ENCODE measurements at places on chromosomes 3 and 15.

GRCh38 chr3:189530822-189531221, 100.4 kb upstream of the TP63 start:
- no peak for DNase-seq

- no peak for DNase-seq
Measured at GRCh38 chr3:194067949-194068362, 68.0 kb upstream of the HES1 start.

DNA sequence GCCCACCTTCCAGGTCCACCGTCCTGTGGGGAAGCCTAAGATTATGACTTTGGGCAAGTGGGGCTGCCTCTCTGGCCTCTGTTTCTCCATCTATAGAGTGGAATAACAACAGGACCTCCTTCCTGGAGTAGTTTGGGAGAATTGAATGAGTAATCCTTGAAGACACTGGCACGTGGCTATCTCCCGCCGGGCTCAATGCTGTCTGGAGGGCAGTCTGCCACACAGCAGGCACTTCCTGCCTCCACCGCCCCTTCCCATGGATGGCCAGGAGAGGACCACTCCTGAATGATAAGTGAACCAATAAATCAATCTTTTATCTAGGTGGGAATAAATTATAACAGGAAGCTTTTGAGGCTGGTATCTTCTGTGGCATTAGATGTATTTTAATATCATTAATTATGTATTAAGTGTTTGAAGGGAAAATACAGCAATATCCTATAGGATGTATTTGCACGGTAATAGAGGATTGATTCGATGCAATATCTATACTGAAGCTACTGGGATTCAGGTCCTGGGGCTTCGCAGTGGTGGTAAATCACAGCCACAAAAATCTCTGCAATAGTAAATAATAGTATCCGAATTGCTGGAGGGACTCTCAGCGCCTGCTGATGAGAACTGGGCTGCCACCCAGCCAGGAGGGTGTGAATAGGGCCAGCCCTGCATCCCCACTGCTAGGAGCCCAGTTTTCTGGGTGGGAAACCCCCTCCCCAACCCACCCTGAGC, 15.9 kb downstream of the MEGF11 start:
- DNase-seq: no peak

GRCh38 chr3:45631486-45631885, 36.9 kb downstream of the LIMD1 start:
- DNase-seq: no peak

DNA sequence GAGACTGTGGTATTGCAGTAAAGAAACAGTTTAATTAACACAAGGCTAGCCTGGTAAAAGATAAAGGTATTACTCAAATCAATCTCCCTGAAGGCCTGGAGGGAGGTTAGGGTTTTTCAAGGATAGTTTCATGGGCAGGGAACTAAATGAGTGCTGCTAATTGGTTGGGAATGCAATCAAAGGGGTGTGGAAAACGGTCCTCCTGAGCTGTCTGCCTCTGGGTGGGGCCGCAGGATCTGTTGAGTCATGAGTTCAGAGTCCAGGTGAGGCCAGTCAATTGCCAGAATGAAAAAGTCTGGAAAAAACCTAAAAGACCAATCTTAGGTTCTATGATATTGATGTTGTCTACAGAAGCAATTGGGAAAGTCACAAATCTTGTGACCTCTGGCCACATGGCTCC, 293.2 kb downstream of the MCTP2 start:
- no peak for DNase-seq

- DNase-seq: no peak
Measured at GRCh38 chr15:85318048-85318731, 62.2 kb upstream of the AKAP13 start.

GRCh38 chr3:152737021-152737908, 97.7 kb upstream of the P2RY1 start:
- no peak for DNase-seq

- DNase-seq: no peak
Measured at GRCh38 chr15:100832149-100832942, 47.3 kb upstream of the ALDH1A3 start.

DNA sequence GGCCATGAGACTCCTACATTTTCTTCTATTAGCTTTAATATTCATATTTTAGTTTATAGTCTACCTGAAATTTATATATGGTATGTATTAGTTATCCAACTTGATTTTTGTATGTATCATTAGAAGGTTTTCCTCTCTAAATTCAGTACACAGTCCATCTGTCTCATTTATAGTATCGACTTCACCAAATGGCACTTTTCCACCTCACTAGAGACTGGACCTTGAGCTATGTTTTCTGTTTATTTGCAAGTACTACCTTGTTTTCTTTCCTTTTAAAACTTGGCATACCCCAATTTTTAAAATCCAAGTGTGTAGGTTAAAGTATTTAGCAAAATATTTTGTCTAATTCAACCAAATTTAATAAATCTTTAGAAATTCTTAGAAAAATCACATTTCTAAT, 1137.5 kb downstream of the NSUN3 start:
- no peak for DNase-seq
